Fibroblast of mammary gland (primary cell): ENCODE measurements at places on chromosomes 6 and 20.

DNA sequence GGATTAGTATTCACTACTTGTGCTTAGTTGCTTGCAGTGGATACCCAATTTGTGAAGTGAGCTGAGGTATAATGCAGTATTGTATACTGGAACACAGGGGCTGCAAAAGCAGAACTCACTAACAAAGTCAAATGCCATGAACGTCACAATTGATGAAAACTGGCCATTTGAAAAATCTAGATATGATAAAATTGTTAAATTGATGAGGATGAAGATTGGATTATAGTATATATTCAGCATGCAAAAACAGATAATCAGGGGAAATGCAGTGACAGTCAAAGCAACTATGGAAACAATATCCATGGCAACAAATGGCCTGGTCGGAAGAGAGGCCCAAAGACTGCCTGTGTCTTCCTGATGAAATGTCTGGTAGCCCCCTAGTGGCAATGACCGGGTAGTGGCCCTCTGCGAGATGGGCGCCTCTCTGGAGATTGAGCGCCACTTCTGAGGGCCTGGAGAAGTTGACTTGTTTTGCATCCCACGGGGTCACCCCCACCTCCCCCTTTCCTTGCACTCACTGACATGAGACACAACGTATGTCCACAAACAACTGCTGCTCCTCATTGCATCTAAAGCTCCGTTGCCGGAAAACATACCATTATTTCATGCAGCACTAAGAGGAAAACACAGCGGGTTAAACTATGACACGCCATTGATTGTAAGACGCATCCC is 43.6 kb downstream of the C6orf15 start:
- DNase-seq = peak; percentile 83

DNA sequence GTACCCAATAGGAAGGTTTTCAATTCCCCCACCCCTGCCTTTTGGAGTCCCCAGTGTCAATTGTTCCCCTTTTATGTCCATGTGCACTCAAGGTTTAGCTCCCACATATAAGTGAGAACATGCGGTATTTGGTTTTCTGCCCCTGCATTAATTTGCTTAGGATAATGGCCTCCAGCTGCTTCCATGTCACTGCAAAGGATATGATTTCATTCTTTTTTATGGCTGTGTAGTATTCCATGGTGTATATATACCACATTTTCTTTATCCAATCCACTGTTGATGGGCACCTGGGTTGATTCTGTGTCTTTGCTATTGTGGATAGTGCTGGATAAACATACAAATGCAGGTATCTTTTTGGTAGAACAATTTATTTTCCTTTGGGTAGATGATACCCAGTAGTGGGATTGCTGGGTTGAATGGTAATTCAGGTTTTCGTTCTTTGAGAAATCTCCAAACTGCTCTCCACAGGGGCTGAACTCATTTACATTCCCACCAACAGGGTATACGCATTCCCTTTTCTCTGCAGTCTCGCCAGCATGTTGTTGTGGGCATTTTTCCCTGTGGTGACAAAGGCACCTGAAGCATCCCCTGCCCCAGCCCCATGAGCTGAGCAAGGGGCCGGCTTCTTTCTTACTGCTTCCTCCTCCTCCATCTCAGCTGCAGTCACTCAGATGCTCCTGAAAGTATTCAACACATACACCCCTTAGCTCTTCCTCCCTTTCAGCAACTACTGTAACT is 66.7 kb downstream of the ELOVL2 start:
- DNase-seq = no peak

DNA sequence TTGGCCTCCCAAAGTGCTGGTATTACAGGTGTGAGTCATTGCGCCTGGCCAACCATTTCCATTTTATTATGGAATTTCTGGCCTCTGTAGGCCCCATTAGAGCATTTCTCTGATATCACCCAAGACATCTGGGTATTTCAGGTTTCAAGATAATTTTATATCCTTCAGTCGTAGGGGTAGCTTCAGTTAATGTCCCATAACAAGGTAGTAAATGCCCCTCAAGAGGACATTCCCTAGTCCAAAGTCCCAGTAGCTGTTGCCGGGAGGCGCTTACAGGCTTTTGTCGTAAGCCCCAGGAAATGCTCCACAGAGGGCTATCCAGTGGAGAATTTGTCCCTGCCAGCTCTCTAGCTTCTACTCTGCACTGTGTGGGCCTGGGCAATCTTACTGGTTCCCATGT is 24.4 kb downstream of the EFCAB8 start:
- no peak for DNase-seq

DNA sequence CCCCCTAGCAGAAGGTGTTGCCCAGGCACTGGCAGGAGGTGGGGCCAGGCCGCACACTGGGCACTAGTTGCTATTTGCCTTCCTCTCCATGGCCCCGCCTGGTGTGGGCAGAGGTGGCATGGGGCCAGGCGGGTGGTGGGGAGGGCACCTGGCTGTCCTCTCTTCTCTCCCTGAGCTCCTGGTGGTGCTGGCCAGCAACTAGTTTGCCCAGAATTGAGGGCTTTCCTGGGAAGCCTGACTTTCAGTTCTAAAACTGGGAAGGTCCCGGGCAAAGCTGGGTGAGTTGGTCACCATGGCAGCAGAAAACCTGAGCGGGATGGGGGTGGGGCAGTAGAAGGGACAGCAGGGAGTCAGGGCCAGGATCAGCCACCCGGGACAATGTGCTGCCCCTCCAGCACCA is 48.2 kb downstream of the RBM38 start:
- no peak for DNase-seq

- DNase-seq = no peak
Measured at GRCh38 chr6:142260748-142261147, 41.1 kb upstream of the ADGRG6 start.

GRCh38 chr20:59314997-59315396 is 14.6 kb downstream of the EDN3 start:
- no peak for DNase-seq

DNA sequence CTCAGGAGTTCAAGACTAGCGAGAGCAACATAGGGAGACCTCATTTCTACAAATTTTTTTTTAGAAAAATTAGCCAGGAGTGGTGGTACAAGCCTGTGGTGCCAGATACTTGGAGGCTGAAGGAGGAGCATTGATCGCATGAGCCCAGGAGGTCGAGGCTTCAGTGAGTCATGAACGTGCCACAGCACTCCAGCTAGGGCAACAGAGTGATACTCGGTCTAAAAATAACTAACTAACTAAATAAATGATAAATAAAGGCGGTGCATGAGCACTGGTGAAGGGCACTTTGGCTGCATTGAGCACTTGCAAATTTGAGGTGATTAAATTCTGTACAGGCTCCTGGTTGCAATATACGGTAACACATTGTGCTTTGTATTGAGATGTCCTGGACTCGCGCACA is 13.5 kb downstream of the HLA-A start:
- DNase-seq = no peak

DNA sequence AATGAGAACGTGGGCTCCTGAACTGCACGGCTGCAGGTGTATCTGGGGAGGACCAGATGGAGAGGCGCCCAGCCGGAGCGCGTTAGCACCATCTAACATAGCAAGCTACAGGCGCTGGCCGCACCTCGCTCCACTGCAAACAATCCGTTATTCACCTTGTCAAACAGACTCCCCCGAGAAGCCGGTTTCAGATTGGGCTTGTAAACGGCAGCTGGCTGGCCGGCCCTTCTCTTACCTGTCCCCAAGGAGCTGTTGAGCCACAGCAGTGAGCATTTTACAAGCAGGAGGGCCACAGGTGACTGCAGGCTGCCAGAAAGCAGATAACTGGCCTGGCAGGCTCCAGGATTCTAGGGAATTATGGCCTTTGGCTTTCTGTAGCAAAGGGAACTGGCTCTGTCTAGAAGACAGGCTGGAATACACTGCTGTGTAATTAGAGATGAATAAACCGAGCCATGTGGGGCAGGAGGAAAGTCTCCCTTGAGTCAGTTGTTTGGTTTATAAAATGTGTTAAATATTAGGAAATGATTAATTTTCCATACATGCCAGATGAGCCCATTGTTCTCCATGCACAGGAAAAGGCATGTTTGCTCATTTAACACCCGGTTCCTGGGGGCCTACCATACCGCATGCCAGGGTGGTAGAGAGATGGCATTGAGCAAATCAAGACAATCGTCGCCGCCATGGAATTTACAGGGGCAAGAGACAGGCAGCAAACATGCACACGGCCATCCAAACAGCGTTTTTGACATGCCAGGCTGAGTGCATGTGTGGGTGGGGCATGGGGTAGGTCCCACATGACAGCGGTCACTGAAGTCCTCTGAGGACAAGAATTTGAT is 159.3 kb downstream of the NFATC2 start:
- DNase-seq = no peak

GRCh38 chr6:166720856-166721255 is 93.8 kb upstream of the RPS6KA2 start:
- DNase-seq = no peak

GRCh38 chr20:50367104-50367674 is 143.0 kb upstream of the PTPN1 start:
- no peak for DNase-seq

DNA sequence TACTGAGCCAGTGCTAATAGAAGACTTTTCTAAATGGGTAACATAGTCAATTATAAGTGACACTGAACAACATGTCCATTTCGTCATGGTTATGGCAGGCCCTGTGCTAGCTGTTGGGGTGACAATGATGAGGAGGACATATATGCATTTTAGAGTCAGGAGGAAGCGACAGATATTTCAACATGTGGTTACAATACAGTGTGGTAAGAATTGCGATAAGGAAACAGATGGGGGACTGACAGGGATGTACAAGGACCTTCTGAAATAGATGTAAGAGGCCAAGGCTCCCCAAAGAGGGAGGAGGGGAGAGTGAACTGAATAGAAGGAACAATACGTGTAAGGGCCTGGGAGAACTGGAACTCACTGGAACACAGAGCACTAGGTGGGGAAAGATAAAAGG is 11.7 kb downstream of the MMP24 start:
- no peak for DNase-seq

- no peak for DNase-seq
Measured at GRCh38 chr20:60036746-60037499, 78.7 kb downstream of the CDH26 start.

DNA sequence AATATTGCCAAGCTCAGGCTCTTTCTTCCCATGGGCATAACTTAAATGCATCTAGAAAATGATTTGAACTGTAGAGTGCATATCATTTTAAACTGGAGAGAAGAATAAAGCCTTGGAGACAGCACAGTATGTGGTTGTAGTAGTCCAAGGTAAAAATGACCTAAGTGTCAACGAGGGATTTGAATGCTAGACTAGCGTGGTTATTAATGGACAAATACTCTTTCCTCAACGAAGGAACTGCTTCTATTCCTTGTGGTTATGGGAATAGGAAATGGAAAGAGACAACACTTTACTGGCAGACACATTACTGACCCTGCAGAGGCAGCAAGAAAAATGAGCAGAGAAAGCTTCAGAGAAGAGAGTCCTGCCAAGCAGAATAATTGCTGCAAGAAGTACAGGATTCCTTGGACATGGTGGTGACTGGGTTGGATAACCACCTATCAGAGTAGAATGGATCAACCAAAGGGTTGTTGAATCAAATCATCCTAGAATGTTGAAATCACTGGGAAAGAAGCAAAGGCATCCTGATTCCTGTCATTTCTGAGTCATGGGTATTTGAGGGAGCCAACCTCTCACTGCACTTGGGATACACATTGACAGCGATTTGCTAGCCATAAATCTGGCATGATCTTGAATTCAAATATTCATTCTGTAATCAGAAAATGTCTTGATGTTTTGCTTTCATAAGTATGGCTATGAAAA is 258.1 kb upstream of the EPHA7 start:
- DNase-seq = no peak

GRCh38 chr6:71258078-71258866 is 30.3 kb upstream of the OGFRL1 start:
- DNase-seq = peak; percentile 10

DNA sequence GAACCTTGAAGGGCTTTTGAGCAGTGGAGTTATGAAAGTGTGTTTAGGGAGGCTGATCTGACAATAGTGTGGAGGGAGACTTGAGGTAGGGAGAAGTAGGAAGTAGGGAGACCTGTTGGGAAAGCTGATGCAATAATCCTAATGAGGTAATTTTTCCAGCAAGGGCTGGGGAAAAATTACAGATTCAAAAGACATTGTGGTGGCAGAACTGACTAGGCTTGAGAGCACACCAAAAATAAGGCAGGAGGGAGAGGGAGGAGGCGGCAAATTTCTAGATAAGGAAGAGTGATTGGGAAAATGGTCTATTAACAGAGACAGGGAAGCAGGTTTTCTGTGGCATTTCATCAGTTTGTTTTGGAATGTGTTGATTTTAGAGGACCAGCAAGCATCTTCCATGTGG is 5.5 kb downstream of the PRRT1 start:
- no peak for DNase-seq

DNA sequence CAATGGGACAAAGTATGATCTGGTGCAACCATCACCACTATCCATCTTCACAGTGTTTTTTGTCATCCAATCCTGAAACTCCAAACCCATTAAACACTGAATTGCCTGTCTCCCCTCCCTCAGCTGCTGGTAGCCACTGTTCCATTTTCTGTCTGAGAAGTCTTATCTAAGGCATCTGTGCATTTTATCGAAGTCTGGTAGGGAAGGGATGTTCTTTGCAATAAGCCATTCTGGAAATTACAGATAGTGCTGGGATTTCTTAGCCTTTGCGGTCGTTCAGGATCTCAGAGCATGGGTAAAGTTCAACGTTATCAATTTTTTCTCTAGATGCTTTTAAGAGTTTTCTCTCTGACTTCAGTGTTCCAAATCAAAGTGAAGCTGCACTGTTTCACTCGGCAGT is 24.1 kb downstream of the KIF25 start:
- no peak for DNase-seq

GRCh38 chr20:33868595-33868994 is 57.4 kb downstream of the CHMP4B start:
- DNase-seq = no peak

DNA sequence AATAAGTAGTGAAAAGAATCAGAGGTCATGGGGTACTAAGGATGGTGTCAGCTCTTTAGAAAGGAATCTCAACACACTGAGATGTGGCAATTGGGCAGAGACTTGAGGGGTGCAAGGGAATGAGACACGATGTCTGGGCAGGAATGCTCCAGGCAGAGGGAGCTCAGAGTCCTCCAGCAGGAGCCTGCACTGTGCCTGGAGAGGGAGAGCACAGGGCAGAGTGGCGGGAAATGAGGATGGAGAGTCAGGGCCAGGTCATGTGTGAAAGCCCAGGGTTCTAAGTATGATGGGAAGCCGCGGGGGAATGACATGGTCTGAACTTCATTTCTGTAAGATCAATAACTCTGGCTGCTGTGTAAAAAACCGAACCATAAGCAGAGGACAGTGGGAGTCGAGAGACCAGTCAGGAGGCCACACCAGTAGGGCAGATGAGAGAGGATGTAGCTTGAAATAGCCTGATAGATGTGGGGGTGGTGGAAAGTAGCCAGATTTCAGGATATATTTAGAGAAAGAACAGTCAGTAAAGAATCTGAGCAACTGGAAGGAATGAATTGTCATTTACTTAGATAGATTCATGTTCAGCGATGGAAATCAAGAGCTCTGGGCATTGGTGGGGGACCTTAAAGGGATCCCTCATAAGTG is 133.4 kb upstream of the DTNBP1 start:
- no peak for DNase-seq

DNA sequence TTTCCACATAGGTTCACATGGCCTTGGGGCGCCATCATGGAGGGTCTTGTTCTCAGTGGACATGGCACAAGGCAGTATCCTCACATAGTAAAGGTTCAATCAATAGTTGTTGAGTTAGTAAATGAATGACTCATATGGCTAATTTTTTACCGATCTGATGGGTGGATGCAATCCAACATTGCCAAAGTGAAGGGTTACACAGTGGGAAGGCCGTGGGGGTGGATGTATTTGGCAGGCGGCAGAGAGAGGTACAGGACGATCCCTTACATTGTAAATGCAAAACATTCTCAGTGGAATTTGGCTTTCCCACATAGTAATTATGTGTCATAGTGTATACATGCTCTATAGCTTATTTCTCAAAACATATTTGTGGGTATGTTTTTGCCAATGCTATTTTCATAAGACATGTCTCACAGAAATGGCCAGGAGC is 21.0 kb upstream of the PDE7B start:
- peak; percentile 92 for DNase-seq
